Hematopoietic multipotent progenitor cell treated with erythropoietin and hydrocortisone succinate and interleukin-3 and kit ligand, for 4 days (in vitro differentiated cells): ENCODE measurements at places on chromosomes 4 and X.
A peak's percentile ranks its signal among the peaks of the same experiment; 100 is the strongest.

- no peak for DNase-seq
Measured at GRCh38 chrX:111003118-111003517, 92.9 kb upstream of the PAK3 start.

GRCh38 chr4:139813881-139814280 is 148.3 kb downstream of the MGST2 start:
- no peak for DNase-seq

DNA sequence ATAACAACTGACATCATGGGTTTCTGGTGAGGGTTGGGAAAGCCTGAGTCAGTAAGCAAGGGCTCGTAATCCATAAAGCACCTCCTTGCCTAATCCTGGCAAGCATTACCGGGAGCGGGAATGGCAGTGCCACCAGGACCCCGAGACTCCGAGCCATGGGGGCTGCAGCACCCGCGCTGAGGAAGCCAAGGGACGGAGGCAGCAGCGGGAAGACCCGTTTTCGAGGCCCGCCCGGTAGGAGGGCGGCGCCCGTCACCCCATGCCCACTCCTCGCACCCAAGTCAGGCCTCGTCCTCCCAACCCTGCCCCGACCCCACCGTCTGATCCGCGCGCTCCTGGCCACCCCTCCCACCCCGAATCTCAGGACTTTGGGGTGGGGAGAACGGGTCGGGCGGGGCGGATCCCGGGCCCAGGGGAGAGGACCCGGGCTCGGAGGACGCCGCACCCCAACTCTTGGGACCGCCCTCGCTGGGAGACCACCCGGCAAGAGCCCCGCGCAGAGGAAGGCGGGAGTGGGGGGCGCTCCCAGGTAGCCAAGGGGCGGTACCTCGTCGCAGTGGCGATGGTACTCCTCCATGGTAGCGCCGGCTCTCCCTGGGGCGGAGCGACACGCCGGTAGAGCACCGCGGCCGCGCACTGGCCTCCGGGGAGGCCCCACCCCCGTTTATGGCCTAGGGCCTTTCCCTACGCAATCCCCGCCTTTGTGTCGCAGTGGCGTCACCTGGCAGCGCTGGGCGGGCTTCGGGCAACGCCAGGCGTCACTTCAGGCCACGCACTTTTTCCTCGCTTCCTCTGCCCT is at the start of gene DYNLT3:
Gene DYNLT3 (minus strand): TSS at position 638 of the 799 bp plus-strand sequence. CDS start 61 bp downstream, at position 577.
- peak; percentile 88 for DNase-seq

DNA sequence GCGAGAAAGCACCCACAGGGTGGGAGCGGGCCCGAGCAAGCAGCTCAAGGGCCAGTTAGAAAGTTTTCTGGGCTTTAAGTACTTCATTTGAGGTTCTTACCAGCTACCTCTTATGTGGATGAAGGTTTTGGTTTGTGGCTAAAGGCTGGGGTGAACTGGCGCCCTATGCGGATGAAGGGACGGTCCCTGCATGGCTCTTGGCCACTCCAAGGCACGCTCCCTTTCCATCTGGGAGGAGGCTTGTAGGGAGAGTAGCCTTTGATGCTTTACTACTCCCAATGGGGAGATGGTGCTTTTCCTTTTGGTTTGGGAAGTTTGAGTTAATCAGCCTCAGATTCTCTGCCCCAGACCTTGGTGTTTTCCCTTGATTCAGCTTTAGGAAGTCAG is 17.7 kb downstream of the MRFAP1 start:
- no peak for DNase-seq

GRCh38 chrX:57647020-57647419 is 33.0 kb downstream of the NLRP2B start:
- DNase-seq = no peak

DNA sequence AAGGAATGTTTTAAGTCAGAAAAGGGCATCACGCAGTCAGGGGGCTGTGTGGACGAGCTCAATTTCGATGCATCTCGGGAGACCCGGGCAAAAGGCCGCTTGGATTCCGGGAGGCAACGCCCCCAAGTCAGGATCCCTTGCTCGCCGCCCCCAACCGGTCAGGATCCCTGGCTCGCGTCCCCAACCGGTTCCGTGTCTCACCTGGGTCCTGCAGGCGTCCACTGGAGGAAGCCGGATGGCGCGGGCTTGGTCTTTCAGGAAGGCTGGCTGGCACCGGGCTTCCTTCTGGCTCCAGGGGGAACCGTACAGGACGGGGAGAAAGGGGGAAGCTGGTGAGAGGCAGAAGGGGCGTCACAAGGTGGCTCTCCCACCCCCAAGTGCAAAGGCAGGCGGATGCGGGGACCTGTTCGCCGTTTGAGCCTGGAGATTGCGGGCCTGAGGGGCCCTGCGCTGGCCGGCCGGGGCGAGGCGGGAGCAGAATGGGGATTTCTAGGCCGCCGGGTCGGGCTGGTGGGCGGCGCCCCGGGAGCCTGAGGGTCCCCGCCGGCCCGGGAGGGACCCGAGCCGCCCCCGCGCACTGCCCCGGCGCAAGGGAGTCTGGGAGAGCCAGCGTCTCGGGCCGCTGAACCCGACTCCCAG is 84.7 kb downstream of the HPRT1 start:
- DNase-seq = no peak

GRCh38 chr4:52635130-52635529 is 24.0 kb downstream of the USP46 start:
- DNase-seq = no peak

DNA sequence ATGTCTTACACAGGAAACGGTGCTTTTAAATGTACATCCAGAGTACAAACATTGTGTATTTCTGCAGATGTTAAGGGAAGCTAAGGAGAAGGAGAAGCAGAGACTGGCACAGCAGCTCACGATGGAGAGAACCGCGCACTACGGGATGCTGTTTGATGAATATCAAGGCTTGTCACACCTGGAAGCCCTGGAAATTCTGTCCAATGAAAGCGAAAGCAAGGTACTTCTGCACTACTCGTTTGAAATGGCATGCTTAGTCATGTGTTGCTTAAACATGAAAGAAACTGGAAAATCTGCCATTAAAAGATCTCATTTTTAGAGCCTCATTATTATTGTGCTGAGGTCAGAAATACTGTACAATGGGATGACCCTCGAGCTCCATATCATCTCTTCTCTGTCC is 47.2 kb downstream of the FAM114A1 start:
- no peak for DNase-seq

DNA sequence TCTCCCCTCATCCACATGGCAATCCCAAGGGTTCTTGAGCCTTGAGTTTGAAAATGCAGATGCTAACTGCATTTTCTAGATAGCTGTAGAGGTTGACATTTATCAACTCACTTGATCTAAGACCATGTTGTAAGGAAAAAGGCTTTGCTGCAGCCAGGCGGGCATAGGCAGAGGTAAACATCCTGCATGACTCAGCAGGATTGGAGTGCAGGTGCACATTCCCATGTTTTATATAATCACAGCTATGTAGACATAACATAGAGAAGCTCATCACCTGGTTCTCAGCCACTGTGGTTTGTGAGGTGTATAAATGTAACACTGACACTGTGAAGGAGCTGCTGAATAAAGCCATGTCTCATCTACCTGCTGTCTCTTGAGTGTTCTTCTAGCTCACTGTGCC is 62.3 kb upstream of the PDE5A start:
- no peak for DNase-seq

DNA sequence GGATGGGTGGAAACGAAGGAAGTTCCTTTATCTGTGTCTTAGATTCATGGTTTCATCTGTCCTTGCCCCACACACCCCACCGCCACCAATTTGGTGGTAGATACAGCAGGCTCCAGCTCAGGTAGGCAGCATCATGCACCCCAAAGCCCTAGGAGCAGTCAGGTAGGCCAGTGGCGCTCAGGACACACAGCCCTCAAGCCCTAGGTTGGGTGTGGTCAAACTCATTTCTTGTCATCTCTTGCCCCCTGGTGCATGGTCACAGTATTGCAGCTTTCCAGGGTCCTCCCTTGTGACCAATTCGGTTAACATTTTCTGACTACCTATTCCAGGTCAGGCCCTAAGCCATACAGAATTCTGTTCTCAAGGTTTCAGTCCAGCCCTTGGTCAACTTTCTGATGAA is 14.5 kb upstream of the PRRG3 start:
- DNase-seq = peak; percentile 69

DNA sequence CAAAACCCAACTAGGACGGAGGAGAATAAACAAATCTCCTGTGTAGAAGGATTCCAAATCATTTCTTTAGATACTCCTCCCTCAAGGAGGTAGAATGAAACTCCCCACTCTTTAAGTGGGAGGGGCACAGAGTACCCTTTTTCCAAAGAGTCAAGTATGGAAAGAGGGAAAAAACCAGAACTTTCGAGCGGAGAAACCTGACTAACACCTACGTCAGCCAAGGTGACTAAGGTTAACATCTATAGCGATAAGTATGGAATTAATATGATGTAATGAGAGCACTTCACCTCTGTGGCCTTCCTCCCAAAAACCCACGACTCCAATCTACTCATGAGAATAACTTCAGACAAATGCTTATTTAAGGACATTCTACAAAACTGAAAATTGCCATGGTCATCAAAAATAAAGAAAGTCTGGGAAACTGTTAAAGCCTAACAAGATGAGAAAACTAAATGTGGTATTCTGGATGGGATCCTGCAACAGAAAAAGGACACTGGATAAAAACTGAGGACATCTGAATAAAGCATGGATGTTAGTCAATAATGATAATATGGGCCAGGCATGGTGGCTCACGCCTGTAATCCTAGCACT is 157.0 kb upstream of the MAP3K15 start:
- no peak for DNase-seq

DNA sequence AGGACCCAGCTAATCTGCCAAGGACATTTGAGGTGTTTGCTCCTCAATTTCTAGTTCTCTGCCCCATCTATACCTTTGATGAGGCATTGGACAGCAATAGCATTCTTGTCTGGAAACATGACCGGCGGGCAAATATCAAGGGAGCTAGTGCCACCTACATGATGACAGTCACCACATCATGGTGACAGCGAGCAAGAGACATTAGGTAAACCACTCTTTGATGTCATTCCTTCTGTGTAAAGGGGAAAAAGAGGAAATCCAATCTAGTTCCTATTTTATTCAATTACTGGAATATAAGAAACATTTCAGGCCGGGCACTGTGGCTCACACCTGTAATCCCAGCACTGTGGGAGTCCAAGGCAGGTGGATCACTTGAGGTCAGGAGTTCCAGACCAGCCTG is 20.7 kb upstream of the IL13RA1 start:
- no peak for DNase-seq

GRCh38 chr4:181525634-181526033 is 717.6 kb upstream of the TENM3 start:
- DNase-seq = no peak

DNA sequence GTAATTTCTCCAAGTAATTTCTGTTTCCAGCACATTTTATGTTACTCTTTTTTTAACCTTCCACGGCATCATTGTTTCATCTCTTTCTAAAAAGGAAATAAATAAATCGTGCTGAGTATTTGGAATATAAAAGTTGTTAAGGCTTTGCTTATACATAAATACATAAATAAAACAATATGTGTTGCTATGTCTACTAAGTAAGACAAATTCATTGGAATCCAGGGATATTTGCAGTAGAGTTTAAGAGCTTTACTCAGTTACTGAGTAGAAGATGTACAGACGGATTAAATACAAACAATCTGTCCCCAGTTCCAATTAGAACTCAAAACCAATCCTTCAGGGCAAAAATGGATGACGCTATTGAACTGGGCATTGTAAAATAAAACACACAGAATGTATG is 1.4 kb downstream of the ARHGAP24 start:
- no peak for DNase-seq

GRCh38 chr4:161522031-161522430 is 641.8 kb downstream of the FSTL5 start:
- no peak for DNase-seq

GRCh38 chr4:73870260-73870659 is 1.1 kb downstream of the CXCL1 start:
- DNase-seq = no peak

DNA sequence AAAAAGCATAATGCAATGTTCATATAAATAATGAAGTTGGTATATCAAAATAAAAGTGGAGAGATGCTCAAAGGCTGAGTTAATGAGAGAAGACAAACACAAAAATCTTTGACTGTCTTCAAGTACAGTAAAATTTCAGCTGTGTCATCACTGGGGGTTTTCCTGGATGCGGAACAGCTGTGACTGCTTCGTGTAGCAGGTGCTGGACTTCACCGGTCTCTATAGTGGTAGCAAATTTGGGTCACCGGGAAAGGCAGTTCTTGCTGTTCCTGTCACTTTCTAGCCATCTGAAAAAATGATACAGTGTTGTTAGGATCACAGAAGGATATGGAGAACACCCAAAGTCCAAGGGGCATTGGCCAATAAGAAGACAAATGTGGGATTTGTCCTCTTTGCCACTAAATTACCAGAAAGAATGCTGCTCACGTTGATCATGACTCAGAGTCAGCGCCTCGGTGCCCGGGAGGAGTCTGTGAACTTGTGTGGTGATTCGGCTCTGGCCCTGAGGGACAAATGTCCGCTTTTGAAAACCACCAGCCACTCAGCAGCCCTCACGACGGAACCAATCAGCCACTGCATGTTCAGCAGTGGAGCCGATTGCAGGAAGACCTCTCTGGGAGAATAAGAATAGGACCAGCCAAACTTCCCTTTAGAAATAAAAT is 230.1 kb upstream of the FAT1 start:
- DNase-seq = no peak

DNA sequence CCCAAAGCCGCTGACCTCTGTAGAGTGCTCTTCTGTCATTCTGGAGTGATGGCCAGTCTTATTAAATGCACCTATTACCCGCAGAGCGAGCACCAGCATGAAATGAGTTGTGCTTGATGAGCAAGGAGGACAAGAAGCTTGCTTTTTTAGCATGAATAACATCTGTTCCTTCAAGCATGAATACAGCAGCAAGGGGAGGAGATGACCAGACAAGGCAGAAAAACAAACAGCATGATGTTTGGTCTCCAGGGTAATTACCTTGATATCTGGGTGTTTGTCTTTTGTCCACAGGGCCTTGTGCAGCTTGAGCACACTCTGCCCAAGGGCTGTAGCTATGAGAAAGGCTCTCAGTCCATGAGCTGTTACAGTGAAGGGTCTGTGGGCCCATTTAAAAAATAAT is 324.8 kb upstream of the DDX53 start:
- DNase-seq = no peak

DNA sequence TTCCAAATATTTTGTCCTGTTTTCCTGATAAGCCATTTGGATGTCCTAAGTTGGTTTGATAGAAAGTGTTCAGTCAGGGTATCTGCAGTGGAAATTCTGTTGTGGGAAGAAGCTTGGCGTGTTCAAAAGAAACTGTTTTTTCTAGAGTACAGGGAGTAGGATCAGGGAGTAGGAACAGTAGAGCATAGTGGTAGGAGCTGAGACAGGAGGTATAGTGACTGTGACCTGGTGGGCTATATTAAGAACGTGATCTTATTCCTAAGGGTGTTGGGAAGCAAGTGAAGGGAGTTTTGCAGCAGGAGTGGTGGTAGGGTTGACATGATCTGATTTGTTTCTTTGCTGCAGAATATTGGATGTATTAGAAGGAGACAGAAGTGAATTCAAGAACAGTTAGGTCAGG is 348.2 kb downstream of the BMPR1B start:
- DNase-seq = no peak

- DNase-seq = peak; percentile 65
Measured at GRCh38 chr4:37715889-37716402, 29.8 kb upstream of the RELL1 start.
